ENCODE measurements at places on chromosomes 7 and 10.

- no peak for DNase-seq
These were observed 31.7 kb upstream of the AGR2 start for GRCh38 chr7:16836481-16836880.

GRCh38 chr10:33087152-33087551, 129.1 kb upstream of the ITGB1 start:
- DNase-seq: no peak

- no peak for DNase-seq
These were observed 60.7 kb downstream of the ZRANB1 start for GRCh38 chr10:125002423-125003145.

GRCh38 chr10:50592961-50593418, 30.8 kb downstream of the SGMS1 start:
- peak; percentile 31 for DNase-seq
